ENCODE measurements at places on chromosomes 5 and 9.

DNA sequence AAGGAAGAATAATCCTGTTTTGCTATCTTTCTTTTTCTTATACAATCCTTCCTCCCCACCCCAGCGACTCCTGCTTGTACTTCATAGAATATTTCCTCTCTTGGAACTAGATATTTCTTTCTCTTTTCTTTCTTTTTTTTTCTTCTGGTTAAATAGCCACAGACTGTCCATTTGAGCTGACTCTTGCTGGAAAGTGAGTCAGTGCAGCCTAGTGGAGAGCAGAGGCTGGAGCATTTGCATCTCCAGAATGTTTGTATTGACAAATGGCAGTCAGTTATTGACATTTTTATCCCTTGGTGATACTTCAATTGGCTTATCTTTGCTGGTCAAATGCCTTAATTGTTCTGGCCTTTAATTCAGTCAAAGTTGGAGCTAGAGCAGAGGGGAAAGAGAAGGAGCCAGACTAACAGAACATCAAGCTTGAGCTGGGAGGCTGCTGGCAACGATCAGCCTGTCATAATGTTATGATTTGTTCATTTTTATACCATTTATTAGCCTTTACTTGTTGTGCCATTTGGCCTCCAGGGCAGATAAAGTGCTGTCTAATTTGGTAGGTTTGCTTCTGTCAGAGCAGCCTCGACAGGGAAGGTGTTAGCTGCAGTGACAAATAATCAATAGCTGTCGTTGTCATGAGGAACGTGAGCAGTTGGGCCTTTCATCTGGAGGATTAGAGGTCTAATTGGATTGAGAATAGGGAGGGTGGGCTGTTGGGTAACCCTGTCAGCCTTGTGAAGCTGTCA lies 69.0 kb downstream of the INVS start:
- DNase-seq = no peak

- no peak for DNase-seq
Measured at GRCh38 chr5:101424530-101425175, 521.6 kb upstream of the ST8SIA4 start.

GRCh38 chr9:137784641-137785513 lies 92.7 kb upstream of the CACNA1B start:
- no peak for DNase-seq

GRCh38 chr9:115847216-115847615 lies 306.4 kb upstream of the PAPPA start:
- DNase-seq = no peak

DNA sequence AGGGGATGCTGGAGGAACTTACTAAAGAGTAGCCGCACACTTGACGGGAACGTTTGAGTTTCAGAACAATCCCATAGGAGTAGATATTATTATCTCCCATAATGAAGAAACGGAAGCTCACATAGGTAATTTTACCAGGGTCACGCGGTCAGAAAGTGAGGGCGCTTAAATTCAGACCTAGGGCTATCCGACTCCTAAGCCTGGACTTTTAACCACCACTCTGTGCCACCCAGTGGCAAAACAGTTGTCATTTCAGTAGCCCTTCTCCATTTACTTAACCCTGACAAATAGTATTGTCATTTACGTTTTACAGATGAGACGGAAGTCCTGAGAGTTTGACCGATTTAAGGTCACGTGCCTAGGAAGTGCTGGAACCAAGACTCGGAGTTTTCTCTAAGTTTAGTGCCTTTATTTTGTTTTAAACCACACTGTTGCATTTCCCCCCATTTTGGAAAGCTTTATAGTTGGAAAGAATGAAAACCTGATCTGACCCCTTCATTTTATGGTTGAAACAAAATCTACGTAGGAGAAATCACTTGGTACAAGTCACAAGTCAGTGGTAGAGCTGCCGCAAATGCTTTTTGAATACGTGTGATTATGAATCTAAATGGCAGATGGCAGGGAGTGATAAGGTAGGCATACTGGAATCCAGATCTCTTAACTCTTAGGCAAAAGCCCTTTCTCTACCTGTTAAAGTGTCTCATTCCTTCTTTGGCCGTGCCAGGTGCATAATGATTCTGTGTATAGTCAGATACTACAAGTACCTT lies 650 bp downstream of the MRRF start:
- DNase-seq = no peak

DNA sequence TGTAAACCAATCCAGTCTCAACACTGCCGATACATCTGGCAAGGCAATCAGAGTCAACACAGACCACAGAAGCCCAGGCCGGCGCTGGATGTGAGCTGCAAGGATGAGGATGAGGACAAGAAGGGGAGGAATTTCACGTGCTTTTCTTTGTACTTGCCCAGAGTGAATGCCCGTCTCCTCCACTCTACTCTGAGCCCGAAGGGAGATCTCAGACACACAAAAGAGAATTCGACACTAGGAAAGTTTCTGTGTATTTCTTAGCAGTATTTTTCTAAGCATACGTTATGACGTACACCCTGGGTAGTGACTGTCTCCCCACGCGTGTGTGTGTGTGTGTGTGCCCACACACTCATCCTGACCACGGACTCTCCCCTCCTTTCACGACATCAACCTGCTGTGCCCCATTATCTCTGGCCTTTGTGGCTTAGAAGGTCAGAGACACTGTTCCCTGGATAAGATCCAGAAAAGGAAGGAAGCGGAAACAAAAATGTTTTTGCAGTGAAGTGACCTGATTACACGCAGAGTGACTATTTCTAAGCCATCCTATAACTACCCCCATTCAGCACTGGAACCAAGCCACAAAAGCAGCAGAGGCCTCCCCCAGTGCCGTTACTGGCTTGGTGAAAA lies 227.3 kb upstream of the DAPK1 start:
- DNase-seq = no peak

DNA sequence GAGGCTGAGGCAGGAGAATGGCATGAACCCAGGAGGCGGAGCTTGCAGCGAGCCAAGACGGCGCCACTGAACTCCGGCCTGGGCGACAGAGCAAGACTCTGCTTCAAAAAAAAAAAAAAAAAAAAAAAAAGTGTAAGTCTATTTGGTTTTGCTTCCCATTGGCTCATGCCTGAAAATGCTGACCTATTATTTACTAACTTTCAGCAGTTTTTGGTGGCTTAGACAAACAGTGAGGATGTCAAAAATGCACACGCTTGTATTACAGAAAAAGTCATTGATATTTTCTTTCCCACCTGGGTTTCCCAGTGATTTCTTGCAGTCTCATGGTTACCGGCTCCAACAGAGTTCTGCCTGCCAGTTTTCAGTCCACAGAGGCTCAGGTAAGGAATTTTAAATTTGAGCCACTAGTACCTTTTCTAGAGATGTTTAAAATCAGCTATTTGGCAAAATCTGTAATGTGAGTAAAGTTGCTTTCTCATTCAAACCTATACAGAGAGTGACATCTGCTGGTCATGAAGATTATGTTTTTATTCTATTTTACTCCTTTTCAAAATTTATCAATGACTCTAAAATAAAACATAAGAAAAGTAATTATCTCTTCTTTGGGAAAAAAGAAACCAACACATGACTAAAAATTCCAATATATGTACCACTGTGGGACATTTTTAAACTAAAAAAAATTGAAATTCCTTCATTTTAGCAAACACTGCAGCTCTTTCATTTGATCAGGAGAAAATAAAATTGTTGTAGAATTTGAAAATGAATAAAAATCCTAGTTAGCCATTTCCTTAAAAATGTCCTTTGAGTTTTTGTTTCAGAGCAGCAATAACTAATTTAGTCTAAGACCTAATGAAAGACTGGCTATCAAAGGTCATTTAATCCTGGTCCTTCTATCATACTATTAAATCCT lies 8.8 kb downstream of the FAM200C start:
- no peak for DNase-seq

GRCh38 chr5:74665816-74666215 lies 19.2 kb upstream of the HEXB start:
- DNase-seq = no peak

GRCh38 chr5:125528881-125529280 lies 782.4 kb upstream of the ZNF608 start:
- no peak for DNase-seq
